SK-N-SH treated with all-trans-retinoic acid at 6 μM for 48 hours (cell line): ENCODE measurements at places on chromosomes 11 and 22.
A peak's percentile ranks its signal among the peaks of the same experiment; 100 is the strongest.

GRCh38 chr22:36417281-36417686, 29.5 kb upstream of the MYH9 start:
- ATAC-seq, result no peak

DNA sequence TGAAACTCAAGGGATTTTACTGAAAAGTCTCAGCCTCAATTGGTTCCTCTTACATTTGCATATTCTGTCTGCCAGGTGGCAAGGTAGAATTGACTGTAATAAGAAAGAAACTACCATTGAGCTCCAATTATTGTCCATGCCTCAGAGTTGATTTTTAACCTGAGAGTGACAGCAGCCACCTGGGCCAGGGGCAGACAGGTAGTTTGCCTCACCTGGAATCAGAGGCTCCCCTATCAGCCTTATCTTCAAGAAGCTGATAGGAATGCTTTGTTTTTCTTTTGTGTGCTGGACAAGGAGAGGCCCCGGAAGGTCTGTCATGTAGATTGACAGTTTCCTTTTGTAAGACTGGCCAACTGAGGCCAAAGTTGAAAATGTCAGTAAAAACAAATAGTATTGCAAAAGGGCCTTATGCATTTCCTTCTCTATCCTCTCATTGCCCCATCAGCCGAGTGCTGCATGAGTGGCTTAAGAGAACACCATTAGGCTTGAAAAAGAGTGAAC, 34.1 kb downstream of the CD44 start:
- no peak for ATAC-seq

DNA sequence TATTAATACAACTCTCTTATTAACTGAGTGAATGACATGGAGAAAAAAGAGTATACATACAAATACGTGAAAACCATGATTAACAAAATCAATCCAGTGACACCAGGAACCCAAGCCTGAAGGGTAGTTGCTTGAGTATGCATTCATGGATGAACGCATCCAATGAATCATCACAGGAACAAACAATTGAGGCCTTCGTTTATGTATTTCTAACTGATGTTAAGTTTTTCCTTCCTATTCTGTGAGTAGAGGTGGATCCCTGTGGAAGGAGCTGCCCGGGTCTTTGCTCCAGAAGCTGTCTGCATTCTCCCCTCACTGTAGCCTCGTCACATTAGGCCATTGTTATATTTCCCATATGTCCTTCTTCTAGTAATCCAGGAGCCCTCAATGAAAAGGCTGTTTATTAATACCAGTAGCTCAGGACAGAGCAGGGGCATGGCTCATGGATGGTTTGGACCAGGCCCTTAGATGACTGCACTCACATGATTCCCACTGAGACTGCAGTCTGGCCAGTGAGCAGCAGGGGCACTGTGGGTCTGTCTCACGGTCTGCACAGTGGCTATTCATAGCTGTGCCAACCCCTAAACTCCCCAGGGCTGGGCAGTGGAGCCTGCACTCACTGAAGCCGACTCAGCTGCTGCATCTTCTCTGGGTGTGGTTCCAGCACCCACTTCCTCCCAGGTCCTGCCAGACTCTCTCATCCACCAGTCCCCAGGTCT, 128.1 kb upstream of the TOP3B start:
- peak; percentile 100 for ATAC-seq

DNA sequence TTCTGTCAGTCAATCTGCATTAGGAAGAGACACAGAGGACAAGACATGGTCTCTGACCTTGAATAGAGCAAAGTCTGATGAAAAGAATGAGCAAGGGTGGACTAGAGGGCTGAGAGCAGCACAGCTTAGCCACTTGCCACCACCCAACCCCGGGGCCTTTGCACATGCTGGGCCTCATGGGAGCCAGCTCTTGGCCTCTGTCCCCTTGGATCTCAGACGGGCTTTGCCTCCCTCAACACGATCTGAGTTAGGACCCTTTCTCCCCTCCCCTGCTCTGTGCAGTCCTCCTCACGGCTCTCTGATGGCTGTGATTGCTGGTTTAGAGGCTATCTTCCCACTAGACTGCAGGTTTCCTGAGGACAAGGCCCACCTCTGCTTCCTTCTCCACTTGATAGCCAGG, 131.6 kb upstream of the B3GAT1 start:
- no peak for ATAC-seq

GRCh38 chr22:25449781-25450317, 114.6 kb upstream of the GRK3 start:
- no peak for ATAC-seq

- no peak for ATAC-seq
Measured at GRCh38 chr11:24828938-24829605, 332.2 kb downstream of the LUZP2 start.

DNA sequence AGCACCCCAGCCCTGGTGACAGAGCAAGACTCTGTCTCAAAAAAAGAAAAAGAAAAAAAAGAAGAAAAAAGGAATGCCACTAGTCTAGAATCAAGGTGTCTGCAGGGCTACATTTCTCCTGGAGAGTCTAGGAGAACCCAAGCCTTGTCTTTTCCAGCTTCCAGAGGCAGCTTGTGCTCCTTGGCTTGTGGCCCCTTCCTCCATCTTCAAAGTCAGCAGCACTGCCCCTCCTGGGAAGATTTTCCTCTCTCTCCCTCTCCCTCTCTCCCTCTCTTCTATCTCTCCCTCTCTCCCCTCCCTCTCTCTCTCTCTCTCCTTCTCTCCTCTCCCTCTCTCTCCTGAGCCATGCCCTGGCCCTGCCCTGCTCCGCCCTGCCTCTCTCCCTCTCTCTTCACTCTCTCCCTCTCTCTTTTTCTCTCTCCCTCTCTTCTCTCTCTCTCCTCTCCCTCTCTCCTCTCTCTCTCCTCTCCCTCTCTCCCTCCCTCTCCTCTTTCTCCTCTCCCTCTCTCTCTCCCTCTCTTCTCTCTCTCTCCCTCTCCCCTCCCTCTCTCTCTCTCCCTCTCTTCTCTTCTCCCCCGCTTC, 97.7 kb upstream of the FGF3 start:
- no peak for ATAC-seq

DNA sequence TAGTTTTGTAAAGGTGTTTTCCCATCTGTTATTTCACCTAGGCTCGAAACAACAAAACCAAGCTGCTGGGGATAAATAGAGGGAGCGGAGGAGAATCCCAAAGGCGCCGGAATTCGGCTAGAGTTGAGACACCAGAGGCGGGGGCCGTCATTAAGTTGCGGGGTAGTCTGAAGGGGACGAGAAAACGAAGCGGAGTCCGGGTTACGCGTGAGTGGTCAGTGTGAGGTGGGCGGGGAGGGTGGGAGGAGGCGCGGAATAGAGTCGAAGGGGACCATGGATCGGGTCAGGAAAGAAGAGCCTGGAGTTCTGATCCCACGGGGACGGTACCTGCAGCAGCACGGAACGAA, 361 bp downstream of the SRPRA start:
- peak; percentile 68 for ATAC-seq

GRCh38 chr22:39039306-39040126, 1.1 kb upstream of the APOBEC3F start:
- no peak for ATAC-seq

DNA sequence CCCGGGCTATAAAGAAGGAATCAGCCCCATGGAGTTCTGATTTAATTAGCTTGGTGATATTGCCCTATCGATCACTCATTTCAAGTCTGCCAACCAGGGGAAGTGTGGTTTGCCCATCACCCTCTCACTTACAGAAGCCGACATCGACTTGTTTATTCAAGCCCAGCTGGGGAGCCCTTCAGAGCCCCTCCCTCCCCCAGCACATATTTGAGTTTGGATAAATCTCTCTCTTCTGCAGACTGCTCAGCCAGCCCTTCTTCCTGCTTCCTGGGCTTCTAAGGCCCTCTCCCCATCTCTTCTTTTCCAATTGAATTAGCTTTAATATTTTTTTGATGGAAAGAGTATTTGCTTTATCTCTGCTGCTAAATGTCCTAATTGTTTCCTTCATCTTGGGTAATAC, 299.0 kb downstream of the MIAT start:
- no peak for ATAC-seq

GRCh38 chr11:83998921-83999320, 712.8 kb upstream of the CCDC90B start:
- ATAC-seq, result no peak

DNA sequence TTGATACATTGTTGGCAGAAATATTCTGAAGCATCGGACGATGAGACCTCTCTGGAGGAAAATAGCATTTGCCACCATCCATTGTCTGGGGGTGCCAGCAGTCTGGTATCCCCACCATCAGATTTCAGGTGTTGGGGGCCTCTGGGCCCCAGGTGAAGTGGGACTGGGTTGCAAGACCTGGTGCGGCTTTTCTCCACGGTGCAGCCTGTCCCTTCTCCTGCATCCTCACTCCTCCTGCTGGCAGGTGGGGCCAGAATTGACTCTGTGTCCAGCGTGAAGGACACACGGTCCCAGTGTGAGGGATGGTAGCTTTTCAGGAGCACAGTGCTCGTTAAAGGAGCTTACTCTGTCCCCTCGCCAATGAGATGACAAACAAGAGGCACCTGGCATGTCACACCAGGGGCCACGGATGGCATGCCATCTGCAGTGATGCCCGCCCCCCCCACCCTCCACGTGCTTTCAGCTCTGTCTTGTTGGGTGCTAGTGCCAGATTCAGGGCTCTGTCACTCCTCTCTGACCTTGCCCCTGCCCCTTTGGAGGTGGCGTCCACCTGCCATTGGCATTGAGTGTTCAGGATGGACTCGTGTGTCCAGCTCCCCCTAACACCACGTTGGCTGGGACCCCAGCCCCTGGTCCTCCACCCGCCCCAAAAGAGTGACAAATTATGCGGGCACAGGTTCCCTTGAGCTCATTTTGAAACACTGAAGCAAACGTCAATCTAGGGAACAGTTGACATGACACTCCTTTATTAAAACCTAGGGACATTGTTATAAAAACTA, 62.4 kb downstream of the PARVG start:
- no peak for ATAC-seq

GRCh38 chr11:44993971-44994704, 43.5 kb upstream of the TP53I11 start:
- no peak for ATAC-seq

- ATAC-seq, result no peak
Measured at GRCh38 chr11:120785576-120785975, 238.3 kb upstream of the TBCEL start.

DNA sequence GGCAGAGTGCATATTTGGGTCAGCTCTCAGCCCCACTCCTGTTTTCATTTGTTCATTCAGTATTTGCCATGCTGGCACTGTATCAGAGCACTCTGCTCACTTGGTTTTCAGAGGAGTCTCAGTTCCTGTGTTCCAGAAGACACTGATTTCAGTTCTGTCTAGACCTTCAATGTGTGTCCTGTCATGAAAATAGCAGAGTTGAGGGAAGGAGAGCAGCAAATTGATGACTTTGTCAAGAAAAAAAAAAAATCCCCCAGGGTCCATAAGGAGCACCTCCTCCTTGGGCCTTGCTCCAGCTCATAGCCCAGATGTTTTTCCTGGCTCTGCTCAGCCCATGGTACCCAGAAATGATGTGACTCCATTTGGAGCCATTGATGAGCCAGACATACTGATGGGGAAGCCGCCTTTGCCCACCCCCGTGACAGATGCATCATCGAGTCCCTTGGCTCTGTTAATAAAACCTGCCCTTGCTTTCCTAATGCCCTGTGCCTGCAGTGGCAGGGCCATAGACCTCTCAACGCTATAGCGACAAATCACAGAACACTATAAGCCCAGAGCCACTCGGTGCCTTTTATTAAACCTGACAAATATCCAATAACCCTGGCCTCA, 107.0 kb downstream of the PKNOX2 start:
- ATAC-seq, result no peak

- ATAC-seq, result no peak
Measured at GRCh38 chr22:20146777-20147176, 4.1 kb downstream of the CCDC188 start.

GRCh38 chr11:36151933-36152580, 137.2 kb downstream of the COMMD9 start:
- ATAC-seq, result no peak

GRCh38 chr11:94134651-94135512, 6.2 kb downstream of the PANX1 start:
- ATAC-seq, result peak; percentile 83

- ATAC-seq, result no peak
Measured at GRCh38 chr11:129236850-129237249, 44.7 kb upstream of the ARHGAP32 start.

DNA sequence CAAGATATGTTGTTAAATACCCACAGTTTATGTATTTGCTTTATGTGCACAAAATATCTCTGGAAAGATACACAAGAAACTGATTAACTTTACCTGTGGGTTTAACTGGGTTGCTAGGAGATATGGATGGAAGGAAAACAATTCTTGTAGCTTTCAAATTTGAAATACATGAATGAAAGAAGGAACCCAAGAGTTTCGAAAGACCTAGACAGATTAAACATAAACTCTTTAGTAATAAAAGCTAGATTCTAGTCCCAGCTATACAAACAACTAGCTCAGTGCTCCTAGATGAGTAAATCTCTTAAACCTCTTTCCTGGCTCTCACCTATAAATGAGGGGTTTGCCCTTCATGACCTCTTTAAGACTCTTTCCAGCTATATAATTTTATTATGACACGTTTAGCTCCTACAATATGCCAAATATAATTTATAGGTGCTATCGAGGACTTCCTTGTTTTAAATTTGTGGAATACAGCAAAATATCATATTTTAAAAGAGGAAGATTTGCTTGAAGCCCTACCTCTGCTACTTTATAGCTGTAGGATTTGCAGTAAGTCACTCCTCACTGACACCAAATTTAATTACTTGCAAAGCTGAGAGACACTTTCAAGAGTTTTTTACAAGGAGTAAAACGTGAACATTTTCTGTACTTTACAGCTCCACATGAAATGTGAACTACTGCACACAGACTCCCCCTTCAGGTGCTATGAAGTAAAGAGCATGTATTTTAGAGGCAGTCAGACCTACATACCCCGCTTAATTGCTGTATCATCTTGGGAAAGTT, 50.7 kb downstream of the RRAS2 start:
- peak; percentile 86 for ATAC-seq

DNA sequence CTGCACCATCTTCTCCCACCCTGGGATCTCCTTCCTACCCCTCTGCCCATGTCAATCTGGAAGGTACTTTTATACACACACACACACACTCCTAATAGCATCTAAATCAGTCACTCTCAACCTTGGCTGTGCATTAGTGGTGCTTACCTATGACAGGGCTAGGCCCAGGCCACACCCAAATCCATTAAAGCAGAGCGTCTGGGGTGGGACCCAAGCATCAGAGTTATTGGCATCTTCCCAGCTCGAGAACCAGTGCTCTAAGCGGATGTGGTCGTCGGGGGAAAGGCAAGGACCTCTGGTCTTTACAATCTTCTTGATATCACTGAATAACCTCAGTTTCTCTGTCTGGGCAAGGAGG, 194.6 kb downstream of the TRIM29 start:
- ATAC-seq, result no peak

- no peak for ATAC-seq
Measured at GRCh38 chr11:30749268-30749667, 163.1 kb upstream of the MPPED2 start.

- ATAC-seq, result no peak
Measured at GRCh38 chr11:85088286-85088685, 538.9 kb downstream of the DLG2 start.

DNA sequence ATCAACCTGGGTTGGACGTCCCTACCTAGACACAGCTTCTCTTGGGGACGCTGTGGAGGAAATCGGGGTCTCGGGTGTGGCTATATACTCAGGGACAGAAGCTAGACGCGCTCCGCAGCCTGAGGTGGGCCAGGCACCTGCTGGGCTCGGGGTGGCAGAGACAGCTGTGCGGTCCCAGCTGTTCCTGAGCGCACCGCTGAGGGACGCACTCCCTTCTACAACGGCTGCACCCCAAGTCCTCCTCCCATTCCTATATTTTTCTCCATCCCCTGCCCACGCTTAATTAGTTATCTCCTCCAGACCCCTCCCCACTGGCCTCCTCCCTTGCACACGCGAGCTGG, 188 bp upstream of the MTNR1B start:
- peak; percentile 22; the same call in 1 of the 3 replicates for ATAC-seq
